ENCODE measurements at places on chromosomes 3 and 15. TPM values are rescaled to one million over a fixed set of nuclear protein-coding genes. Genes with fewer than 3 reads are reported as not detected.

Gene OR5K2
- not detected for total RNA-seq

Gene QTRT2
- total RNA-seq: 36.5 TPM

Gene MB21D2
- total RNA-seq: 33.0 TPM

Gene VEPH1
- total RNA-seq: not detected

Gene NAALADL2
- not detected for total RNA-seq

Gene CHRNA7
- total RNA-seq: 0.32 TPM
